ENCODE measurements at places on chromosomes 4 and X.

- H3K27ac ChIP-seq = no peak overlapping the region
- no peaks in the 10 kb centered on the region for H3K27me3 ChIP-seq
- H3K4me3 ChIP-seq = no peak overlapping the region
- no peaks in the 10 kb centered on the region for H3K4me1 ChIP-seq
- DNase-seq = no peak
- no peaks in the 10 kb centered on the region for H3K36me3 ChIP-seq
These were observed 2466.9 kb downstream of the PCDH7 start for GRCh38 chr4:33187035-33187434.

- H3K4me3 ChIP-seq = no peak overlapping the region
- no peaks in the 10 kb centered on the region for H3K27me3 ChIP-seq
- H3K36me3 ChIP-seq = no peaks in the 10 kb centered on the region
These were observed 17.2 kb upstream of the CCNI start for GRCh38 chr4:77092975-77093374.

GRCh38 chr4:156685308-156685707, 286.3 kb downstream of the PDGFC start:
- no peak overlapping the region for H3K4me3 ChIP-seq
- H3K27me3 ChIP-seq = no peaks in the 10 kb centered on the region
- no peak for DNase-seq

- peaks cover 6% of the 10 kb centered on the region for H3K4me1 ChIP-seq
- H3K4me3 ChIP-seq = no peak overlapping the region
- no peak overlapping the region for H3K27ac ChIP-seq
These were observed 4.9 kb upstream of the CPZ start for GRCh38 chr4:8587469-8588195.

DNA sequence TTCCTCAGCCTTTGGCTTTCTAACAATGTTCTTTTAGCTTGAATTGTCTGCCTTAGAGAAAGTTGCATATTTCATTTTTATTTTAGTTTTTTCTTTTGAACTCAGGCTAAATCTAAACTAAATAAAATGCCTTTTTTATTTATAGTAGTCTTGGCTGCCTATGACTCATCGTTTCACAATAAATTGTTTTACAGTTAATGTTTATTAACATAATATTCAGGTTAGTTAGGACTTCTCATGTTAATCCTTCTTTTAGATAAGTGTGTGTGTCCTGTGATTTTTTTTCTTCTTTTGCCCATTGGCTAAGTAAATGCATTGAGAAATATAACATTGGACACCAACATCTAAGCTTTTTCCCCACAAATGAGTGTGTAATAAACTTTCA, 1.6 kb downstream of the RP2 start:
- H3K27me3 ChIP-seq = no peaks in the 10 kb centered on the region
- peak overlapping the region; percentile 81 for H3K4me3 ChIP-seq
- H3K27ac ChIP-seq = peak overlapping the region; percentile 95
- no peak for DNase-seq
- peaks cover 13% of the 10 kb centered on the region for H3K4me1 ChIP-seq
- H3K36me3 ChIP-seq = no peaks in the 10 kb centered on the region

GRCh38 chr4:62881901-62882300, 1527.3 kb downstream of the TECRL start:
- no peaks in the 10 kb centered on the region for H3K36me3 ChIP-seq
- H3K27ac ChIP-seq = no peak overlapping the region
- H3K4me1 ChIP-seq = no peaks in the 10 kb centered on the region
